Bone marrow (tissue), 2 donors: ENCODE measurements at places on chromosomes 2 and 18.

- no peak for DNase-seq
Observed at GRCh38 chr2:7437141-7437540, 519.9 kb downstream of the RNF144A start.

- DNase-seq: no peak
Observed at GRCh38 chr18:40041951-40042350, 1913.1 kb upstream of the PIK3C3 start.

- no peak for DNase-seq
Observed at GRCh38 chr2:218882866-218883366, 2.3 kb downstream of the WNT10A start.

- DNase-seq: no peak
Observed at GRCh38 chr18:74742573-74743243, 145.0 kb downstream of the ZNF407 start.

DNA sequence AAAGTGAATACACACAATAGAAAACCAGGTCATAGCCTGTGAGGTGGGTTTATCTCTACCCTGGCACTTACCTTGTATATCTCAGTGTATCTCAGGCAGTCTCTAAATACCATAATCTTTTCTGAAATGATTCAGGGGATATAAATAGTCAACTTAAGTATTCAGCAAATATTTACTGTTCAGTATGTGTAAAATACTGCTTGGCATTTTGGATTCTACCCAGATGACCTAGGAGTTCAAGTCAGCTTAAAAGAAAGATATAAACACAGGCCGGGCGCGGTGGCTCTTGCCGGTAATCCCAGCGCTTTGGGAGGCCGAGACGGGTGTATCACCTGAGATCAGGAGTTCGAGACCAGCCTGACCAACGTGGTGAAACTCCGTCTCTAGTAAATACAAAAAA lies 23.8 kb downstream of the GRHL1 start:
- no peak for DNase-seq

DNA sequence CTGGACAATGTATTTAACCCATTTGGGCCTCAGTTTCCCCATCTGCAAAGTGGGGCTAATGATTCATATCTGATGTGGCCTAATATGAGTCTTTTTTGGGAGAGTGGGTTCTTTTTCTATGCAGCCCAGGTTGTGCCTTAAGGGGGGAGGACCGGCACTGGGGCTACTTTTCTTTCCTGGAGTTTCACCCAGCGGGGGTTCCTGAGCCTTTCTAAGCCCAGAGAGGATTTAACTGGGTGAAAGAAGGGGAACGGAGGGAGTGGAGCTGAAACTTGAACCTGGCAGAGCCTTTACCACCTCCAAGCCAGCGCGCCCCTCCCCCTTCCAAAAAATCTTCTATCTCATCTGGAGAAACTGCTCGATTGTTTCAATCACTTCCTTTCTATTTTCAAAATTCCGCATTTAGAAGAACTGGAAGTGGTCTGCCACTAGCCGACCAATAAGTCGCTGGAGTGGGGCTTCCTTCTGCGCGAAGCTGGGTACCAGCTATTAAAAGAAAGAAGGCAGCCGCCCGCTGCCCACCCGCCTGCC lies 205.0 kb upstream of the SMAD2 start:
- no peak for DNase-seq

GRCh38 chr2:27219091-27219490 lies 1.9 kb downstream of the CAD start:
- no peak for DNase-seq

DNA sequence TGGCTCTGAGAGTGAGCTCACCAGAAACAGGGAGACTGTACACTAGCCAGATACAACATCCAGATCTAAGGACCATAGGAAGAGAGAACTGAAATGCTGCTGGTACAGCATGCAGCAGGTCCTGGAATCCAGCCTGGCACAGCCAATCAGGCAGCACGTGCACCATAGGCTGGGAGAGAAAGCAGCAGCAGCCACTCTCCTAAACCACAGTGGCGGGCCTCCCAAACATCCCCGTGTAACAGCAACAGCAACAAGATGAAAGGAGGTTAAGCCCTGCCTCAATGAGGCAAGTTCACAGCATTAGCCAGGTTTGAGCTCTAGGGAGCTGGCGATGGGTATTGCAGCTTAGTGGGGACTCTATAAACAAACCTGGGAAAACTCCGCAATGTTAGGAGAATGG lies 192.0 kb downstream of the EPHA4 start:
- DNase-seq: no peak

DNA sequence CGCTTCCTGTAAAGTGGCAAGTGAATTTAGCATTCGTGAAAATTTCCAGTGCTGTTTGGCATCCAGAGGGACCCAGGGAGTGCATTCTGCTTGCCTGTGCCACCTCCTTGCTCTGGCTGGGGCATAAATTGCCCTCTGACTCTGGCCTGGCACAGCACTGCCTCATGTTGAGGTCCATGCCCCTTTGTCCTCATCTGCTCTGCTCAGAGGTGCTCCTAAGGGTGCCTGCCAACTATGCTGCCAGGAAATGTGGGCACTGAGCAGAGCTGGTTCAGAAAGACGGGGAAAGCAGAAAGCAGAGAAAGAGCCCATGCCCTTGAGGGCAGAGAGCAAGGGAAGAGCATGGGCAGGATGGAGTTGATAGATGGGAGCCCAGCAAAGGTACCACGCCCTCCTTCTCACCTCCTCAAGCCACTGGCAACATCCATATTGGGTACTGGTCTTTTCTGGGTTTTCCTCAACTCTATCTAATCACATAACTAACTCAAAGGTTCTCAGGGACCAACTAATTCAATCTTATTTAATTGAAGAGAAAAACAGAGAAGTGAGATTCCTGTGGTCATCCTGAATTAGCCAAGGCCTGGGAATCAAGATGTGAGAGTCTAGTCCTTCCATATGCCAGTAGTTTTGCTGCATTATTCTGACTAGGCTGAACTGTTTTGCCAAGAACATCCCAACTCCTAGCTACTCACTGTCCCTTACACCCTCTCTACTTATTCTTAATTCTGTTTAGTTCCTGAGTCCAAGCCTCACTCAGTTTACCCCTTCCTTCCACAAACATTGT lies 441.5 kb upstream of the TNP1 start:
- no peak for DNase-seq

DNA sequence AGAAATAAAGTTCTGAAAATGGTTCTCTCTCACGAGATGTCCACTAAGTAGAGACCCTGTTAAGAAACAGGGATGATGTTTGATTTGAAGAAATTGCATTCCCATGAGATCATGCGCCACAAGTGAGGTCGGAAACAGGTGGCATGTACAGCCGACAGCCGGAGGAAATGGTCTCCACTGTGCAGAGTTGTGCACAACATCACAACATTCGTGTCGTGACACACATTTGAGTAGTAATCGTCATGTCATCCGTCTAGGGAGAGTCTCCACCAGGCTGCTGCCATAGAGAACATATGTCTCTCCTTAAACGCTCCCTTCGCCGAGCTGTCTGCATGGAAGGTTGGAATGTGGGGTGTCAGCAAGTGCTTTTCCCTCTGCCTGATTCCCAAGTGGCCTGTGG lies 84.7 kb downstream of the ASAP2 start:
- no peak for DNase-seq

DNA sequence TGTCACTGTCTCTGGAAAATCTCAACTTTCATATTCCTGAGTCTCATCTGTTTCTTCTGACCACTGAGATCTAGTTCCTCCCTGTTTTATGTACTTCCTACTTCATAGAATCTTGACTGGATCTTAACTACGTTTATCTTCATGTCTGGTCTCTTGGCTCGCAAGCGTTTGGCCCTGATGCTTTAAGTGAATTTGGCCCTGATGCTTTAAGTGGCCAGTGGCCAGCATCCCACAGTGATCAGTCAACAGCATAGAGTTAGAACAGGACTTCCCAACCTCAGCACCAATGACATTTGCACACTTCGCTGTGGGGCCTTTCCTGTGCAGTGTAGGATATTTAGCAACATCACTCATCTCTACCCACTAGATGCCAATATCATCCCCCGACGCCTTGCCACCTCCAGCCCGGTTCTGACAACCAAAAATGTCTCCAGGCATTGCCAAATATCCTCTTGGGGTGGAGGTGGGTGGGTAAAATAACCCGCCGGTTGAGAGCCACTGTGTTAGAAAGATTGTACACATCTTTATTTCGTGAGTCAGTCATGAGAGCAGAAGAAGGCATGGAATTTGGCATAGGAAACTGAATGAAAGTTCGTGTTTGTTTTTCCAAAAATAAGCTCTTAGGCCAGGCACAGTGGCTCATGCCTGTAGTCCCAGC lies 12.2 kb downstream of the TM4SF20 start:
- no peak for DNase-seq

DNA sequence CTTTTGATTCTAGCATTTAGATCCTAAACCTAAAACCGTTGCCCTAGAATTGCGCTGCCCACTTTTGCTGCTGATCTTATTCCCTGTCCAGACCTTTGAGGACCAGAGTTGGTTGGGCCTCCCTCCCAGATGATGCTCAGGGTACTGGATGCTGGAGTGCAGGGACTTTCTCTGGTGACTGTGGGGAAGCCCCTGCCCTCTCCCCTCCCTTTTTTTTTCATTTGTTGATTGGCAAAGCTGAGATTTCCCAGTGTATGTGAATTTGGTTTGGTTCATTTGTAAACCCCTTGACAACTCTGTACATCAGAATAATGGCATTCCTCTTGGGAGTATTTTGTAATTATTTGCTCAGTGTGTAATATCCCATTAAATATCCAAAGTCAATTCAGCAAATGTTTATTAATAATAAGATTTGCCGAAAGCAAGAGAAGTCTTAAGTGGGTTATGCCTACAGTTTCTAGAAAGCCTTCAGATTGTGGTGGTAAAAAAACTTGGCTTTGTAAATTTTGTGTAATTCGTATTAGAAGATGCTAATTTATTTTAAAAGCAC lies 28.3 kb downstream of the RAB31 start:
- no peak for DNase-seq

- no peak for DNase-seq
Observed at GRCh38 chr18:2545155-2545554, 26.1 kb downstream of the METTL4 start.

GRCh38 chr2:167018590-167018989 lies 130.3 kb downstream of the XIRP2 start:
- no peak for DNase-seq

DNA sequence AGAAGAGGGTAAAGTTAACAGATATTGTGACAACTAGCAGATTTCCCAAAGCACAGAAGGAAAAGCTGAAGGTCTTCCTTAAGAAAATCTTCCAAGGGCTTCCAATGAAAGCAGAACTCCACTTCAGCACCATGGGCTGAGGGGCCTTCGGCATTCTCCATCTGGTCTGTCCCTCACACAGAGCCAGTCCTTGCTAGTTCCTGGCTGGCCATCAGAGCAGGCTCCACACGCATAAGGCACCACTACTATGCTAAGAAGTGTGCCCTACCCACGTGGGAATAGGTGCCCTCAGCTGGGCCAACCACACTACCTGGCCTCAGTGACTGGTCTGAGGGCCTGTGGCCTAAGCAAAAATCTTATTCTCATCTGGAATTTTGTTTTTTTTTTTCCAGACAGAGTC lies 73.5 kb downstream of the METTL4 start:
- DNase-seq: no peak

DNA sequence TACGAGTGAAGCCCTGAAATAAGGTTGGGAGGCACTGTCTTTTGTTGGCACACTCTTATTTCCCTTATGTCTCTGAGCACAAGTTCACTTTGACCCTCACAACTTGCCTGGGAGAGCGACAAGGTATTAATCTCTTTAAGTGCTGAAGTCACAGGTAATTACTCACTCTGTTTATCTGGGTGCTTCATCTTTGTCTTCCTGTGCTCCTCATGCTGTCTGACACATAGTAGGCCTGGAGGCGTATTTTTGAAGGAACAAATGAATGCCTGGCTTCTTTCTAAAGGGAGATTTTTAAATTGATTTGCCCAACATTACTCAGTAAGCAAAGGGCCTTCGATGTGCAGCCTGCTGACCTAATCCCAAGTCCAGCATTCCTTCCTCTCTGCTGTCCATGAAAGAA lies 507.1 kb upstream of the TNP1 start:
- DNase-seq: no peak

- DNase-seq: no peak
Observed at GRCh38 chr2:199219551-199219950, 238.2 kb downstream of the SATB2 start.

DNA sequence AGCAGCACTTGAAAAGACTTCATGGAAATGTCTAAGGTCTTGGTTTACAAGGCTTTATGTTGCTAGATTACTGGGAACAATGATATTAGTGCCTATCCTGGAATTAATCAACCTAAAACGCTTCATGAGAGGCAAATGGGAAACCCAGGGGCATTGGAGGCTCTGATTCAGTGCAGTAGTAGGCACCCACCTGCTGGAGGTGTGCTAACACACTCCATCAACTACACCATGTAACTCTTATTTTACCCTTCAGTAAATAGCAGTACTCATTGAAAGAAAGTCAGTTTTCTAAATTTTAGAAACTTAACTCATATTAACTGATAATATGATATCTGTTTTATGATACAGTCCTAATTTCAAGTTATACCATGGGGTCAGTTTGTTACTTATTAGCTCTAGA lies 17.4 kb upstream of the HNRNPA3 start:
- no peak for DNase-seq
